ENCODE measurements at places on chromosomes 12 and 14.

GRCh38 chr12:42946871-42947381 is 357.4 kb upstream of the PRICKLE1 start:
- no peak for DNase-seq

DNA sequence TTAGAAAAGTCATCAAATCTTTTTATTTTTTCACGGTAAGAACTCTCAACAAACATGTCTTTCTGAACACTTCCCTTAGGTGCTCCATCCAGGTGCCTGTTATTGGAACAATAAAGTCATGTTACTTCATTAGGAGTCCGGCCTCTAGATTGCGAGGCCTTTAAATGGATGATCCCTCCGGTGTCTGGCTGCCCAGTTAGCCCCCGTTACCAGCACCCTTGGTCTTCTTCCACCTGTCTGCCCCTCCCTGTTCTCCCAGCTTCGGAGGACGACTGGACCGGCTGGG is 593 bp upstream of the PA2G4 start:
- DNase-seq, result no peak

DNA sequence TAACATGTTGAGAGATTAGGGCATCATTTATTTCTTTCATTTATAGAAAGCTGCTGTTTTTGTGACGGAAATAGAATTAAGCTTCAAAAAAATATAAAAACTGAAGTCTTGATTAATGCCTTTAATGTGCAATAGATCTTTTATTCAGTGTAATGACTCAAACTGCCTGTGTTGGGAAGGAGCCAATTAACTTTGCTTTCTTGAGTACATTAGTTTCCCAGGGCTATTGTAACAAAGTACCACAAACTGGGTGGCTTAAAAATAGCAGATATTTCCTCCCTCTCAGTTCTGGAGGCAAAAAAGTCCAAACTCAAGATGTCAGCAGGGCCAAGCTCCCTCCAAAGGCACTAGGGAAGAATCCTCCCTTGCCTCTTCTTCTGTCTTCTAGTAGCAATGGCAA is 36.6 kb downstream of the EID3 start:
- no peak for DNase-seq

- no peak for DNase-seq
Observed at GRCh38 chr12:120718055-120718454, 7.6 kb upstream of the ACADS start.

DNA sequence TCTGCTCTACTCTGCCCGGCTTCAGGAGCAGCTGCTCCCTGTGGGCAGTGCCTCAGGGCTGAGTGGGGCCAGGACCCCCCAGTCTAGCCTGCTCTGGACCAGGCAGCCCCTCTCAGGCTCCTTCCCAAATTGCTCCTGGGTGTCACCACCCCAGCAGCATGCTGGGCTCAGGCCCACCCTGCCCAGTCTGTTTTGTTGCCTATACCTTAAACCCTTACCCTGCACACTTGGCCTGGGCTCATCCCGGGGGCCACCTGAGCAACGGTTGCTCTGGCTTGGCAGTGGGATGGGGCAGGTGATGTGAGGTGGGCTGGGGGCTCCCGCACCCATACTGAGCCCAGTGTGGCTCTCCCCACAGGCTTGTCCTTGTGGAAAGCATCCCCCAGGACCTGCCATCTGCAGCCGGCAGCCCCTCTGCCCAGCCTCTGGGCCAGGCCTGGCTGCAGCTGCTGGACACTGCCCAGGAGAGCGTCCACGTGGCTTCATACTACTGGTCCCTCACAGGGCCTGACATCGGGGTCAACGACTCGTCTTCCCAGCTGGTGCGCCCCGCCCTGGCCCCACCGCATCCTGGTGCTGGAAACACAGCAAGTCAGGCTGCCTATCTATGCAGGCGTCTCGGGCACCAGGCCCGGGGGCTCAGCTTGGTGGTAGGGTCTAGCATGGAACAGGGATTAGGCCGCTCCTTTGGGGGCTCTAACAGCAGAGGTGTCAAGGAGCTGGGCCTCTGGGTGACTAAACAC is 3.9 kb downstream of the PLD4 start:
- no peak for DNase-seq

GRCh38 chr12:3199551-3200031 is 122.4 kb downstream of the TSPAN9 start:
- DNase-seq, result no peak

GRCh38 chr14:102793531-102794328 is 16.5 kb downstream of the TRAF3 start:
- no peak for DNase-seq

DNA sequence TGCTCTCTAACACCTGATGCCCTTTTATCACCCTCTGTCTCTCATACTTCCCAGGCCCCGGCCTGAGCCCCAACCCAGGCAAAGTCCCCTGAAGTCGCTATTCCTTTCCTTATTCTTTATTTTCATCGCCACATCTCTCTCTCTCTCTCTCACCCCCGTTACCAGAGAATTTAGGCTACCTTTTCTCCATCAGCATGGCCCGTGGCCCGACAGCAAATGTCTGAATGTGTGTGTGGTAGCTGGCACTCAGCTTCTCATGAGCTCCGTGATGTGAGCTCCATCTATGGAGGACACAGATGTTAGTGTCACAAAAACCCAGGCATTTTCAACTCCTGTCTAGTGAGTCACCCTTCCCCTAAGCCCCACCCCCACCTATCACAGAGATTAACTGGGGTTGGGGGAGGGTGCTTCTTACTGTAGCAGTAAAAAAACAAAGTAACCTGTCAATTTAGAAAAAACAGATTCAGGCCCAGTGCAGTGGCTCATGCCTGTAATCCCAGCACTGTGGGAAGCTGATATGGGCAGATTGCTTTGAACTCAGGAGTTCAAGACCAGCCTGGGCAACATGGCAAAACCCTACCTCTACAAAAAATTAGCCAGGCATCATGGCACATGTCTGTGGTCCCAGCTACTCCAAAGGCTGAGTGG is 53.8 kb downstream of the VCPKMT start:
- no peak for DNase-seq

DNA sequence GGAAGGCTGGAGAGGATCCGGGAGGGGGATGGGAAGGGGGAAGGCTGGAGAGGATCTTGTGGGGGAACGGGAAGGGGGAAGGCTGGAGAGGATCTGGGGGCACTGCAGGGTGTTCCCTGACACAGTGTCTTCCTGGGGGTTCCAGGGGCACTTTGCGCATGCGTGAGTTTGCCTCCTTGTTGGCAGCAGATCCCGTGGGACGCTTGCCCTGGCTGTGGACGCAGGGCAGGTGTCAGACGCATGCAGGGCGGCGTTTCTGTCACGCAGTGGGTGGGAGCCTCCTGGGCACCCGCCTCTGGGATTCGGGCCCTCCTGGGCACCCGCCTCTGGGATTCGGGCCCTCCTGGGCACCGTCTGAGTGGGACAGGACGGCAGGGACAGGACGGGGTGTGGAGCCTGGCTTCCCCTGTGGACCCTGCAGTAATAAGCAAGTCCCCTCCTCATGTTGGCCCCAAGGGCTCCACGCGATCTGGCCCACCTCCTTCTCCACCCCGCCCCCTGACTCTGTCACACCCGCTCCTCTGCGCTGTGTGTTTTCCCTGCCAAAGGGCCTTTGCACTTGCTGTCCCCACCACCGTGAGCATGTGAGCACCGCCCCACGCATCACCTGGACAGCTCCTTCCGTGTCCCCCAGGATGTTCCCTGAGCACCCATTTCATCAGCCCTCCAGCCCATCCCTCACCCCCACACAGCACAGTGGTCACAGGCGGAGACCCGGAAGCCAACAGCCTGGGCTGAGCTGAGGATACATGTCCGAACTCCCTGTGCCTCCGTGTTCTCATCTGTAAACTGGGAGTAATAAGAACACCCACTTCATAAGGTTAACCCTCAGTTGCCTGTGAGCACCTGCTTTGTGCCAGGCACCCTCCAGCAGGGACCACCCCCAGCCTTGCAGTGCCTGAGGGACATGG is 4.4 kb downstream of the MMP17 start:
- no peak for DNase-seq

DNA sequence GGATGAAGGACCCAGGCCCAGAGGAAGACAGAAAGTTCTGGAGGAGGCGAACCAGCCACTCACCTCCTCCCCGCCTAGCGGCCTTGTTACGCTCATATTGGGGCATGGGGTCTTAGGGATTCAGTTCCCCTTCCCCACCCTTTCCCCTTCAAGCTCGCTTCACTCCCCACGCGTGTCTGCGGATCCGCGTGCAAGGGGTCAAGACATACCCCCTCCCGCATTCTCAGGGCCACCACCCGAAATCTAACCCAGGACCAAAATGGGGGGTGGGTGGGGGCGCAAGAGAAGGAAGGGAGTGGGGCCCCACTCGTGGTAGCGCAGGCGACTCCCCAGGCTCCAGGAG is 584 bp upstream of the RFX4 start:
- no peak for DNase-seq

DNA sequence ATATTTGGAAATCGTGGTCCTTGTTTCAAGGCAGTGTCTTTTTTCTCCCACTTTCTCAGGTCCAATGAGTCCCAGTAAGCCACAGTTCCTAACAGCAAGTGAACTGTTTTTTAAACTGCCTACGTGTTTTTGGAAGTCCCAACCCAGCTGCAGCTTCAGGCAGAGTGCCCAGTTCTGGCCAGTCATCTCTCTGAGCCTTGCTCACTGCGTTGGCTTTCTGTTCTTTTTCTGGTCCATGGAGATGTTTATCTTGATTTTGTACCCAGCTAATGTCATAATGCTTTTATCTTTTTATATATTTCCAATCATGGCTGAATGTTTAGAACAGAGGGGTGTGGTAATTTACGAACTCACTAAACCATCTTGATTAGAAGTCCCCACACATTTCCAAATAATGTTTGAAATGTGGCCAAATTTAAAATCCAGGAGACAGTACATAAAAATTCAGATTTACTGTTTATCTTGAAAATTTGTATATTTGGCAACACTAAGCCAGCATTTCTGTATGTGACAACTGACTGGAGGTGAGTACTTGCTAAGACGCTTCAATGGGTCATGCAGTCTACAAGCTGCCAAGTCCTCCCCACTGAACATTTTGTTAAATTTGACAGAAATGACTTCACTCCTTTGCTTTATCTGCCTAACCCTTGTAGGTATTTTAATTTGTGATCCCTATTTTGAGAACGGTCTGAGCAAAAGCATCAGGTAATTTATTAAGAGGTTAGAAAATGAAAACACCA is 46.1 kb upstream of the OTOGL start:
- DNase-seq, result no peak

DNA sequence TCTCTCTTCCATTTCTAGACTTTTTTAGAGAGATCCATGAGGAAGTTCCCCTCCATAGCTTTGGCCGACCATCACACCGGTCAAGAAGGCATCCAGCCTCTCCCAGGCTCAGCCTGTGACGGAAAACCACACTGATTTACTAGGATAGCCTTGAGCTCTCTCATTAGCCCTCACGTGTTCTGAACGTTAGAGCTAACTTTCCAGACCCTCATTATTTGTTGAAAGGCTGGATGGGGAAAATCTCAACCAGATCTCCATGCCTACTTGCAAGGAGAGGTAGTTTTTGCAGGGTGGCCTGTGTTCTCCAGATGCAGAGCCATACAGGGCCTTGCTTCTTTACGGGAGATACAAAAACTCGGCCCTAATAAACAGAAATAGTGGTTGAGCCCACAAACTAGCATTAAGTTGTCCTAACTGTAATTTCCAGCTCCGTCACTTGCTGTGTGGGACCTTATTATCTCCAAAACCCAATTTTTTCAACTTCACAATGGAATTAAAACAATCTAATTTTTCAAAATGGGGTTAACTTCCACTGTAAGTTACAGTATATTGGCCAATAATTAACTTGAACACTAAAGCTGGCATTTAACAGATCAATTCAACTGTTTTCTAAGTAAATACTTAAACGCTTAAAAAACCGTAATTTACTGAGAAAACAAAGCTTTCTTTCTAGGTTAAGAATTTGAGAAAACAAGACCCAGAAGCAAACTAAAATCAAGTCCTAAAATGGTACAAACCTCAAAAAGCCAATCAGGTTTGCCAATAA is 65.3 kb downstream of the KLHL28 start:
- DNase-seq, result no peak

Measured in GM19239 (cell line).